ENCODE measurements at places on chromosomes 12 and 14.

DNA sequence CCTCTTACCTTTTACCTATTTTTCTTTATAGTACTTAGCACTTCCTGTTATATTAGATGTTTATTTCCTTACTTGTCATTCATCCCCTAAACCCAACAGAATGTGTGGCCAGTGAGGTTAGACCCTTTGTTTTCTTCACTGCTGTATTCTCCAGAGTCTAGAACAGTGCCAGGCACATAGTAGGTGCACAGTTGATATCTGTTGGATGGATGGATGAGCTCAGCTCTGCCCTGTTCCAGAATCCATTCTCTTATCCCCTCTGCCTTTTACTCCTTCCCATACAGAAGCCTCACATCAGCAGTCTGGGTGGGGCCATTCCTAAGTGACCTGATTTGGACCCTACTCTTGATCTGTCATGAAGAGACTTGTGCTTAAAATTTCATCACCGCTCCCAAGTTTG lies 94.5 kb upstream of the DACT1 start:
- DNase-seq = no peak

DNA sequence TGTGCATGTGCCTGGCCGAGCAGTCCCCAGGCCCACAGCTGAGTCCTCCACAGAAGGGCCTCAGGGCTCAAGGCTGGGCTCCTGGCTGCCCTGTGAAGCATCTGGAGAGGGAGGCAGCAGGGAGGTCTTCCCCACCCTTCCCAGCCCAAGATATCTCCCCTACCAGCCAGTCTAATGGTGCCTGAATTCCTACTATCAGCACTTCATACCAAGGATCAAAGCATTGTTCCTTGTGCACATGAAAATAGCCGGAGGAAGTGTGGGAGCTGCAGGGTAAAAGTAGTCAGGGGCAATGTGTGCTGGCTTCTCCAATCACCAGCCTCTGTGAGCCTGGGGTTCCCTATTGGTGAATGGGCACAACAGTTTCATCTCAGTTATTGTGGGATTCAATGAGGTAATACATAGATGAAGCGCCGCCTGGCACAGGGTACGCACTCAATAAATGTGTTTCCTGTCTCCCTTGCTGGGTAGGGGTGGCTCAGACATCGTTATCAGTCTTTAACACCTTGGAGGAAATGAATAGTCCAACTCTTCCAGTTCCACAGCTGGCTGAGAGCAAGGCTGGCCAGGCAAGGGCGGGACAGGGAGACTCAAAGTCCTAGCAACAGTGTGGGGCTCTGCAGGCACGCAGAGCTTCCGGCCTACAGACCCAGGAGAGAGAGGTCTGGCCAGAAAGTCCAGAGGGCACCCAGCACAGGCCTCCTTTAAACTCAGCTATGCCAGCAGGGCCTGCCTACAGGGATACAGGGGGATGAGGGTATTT lies 39.1 kb upstream of the PNMA1 start:
- peak; percentile 45 for DNase-seq

DNA sequence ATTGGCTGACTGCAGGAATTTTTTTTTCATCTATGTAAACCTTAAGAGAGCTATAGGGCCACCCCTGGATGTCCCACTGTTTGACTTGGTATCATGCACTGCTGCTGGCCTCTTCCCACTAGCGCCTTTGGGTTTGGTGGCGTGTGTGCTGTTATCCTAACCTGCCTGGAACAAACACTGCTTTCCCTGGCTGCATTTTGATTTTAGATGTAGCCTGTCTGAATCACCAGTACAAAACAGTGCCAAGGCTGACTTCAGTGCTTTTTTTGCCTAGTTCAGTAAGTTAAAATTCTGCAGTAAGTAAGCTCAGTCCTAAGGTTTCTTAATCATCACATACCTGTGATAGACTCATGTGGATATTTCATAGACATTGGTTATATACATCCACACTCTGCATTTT lies 99.2 kb downstream of the EML1 start:
- no peak for DNase-seq

DNA sequence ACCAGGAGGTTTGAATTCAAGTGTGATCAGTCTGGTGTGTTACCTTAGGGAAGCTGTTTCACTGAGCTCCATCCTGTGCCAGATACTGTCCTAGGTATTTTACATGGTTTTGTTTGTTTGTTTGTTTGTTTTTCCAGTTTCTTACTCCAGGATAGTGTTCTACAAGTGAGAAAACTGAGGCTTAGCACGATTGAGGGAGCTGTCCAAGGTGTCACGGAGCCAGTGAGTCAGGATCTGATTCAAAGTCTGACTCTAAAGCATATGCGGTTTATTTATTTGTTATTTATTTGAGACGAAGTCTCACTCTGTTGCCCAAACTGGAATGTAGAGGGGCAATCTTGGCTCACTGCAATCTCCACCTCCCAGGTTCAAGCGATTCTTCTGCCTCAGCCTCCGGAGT lies 79.7 kb upstream of the GNG2 start:
- no peak for DNase-seq

DNA sequence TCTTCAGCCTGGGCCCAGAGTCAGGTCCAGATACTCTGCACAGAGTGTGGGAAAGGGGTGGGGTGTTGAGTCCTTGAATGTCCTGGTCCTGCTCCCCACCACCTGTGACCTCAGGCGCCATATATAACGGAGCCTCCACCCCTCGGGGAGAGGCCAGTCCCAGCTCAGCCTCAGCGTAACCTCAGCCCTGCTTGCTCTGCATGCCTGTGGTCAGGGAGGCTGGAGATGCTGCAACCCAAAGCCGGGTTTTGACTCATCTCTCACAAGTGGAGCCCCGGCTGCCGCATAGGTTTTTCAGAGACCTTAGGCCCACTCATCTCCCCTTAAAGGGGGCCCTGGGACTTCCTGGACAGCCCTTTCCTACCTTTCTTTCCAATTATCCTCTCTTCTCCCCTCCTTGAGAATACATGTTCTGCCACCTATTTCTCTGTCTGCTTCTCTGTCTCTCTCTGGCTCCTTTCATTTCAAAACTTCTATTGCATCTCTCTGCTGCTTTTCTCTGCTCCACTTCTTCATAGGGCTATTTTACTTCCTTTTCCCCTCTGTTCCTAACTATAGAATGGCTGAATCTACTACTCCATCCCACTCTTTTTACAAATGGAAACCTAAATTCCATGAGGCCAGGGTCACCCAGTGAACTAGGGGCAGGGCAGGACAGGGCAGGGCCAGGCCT lies 1.2 kb downstream of the ITGB7 start:
- no peak for DNase-seq

- no peak for DNase-seq
These were observed 69.0 kb upstream of the DUSP6 start for GRCh38 chr12:89421092-89421835.

DNA sequence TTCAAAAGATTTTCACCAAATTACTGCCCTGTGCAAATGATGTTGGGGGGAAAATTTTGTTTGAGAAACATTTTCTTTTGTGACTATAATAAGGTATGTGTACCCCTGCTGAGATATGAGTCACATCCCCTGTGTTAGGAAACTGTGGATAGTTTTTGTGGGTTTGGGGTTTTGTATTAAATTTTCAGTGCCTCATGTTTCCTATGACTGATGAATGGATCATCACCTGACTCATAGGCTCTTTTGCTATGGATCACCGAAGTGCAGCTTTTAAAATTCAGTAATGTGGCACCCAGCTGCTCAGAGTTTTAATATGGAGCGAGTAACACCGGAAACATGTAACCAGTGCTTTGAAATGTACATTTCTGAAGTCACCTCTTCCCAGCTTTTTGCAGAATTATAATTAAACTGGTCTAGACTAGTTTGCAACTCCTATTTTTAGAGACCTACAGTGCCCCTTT lies 167.4 kb upstream of the HMGA2 start:
- DNase-seq = no peak

DNA sequence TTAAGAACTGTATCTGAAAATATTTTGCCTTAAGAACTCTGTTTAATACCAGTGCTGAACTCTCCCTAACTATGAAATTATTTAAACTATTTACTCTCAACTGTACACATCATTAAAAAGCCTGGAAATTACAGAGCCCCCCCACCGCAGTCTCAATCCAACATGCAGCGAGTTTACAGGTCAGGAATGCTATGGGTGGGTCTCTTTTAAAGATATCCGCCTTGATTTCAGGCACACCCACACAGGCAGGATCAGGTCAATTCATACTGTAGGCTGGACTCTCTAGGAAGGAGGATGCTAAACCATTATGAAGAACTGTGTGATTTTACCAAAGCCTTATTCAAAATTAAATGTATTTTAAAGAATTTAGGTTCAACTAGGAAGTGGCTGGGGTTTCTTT lies 16.5 kb downstream of the SPTLC2 start:
- no peak for DNase-seq

GRCh38 chr14:90630171-90630806 lies 185.9 kb downstream of the TTC7B start:
- DNase-seq = no peak

GRCh38 chr12:14874882-14875281 lies 10.8 kb downstream of the MGP start:
- no peak for DNase-seq

- DNase-seq = no peak
These were observed 288.4 kb downstream of the FBXL14 start for GRCh38 chr12:1305791-1306500.

GRCh38 chr14:92475451-92476187 lies 38.0 kb upstream of the RIN3 start:
- DNase-seq = no peak

- no peak for DNase-seq
These were observed 25.4 kb downstream of the AP5M1 start for GRCh38 chr14:57293866-57294837.

GRCh38 chr12:132345561-132346200 lies 16.3 kb upstream of the GALNT9 start:
- DNase-seq = no peak

DNA sequence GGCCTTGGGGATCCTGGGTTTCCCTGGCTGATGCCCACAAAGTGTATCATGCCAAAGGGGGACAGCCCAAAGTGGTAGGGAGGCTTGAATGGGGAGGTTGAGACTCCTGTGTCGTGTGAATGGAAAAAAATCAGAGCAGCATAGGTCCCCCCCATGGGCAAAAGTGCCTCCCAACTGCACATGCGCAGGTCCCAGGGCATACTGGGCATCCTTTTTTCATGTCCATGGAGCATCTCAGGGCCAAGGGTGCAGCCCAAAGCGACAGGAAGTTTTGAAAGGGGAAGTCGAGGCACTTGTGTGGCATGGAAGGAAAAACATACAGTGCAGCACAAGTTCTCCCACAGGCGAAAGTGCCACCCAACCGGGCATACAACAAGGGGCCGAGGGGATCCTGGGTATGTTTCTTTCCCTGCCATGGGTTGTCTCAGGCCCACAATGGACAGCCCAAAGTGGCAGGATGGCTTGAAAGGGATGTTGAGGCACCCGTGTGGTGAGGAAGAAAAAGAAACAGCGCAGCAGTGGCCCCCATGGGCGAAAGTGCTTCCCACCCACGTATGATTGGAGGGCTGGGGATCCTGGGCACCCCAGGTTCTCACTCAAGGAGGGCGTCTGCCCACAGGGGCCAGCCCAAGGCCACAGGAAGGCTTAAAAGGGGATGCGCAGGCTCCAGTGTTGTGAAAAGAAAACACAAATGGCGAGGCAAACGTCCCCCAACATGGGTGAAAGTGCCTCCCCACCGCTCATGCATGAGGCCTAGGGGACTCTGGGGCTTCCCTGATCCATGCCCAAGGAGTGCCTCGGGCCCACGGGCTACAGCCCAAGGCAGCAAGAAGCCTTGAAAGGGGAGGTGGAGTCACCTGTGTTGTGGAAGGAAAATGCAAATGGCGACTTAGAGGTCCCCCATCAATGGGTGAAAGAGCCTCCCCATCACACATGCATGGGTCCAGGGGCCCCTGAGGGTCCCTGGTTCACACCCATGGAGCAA lies 573.7 kb downstream of the ALG10 start:
- no peak for DNase-seq

DNA sequence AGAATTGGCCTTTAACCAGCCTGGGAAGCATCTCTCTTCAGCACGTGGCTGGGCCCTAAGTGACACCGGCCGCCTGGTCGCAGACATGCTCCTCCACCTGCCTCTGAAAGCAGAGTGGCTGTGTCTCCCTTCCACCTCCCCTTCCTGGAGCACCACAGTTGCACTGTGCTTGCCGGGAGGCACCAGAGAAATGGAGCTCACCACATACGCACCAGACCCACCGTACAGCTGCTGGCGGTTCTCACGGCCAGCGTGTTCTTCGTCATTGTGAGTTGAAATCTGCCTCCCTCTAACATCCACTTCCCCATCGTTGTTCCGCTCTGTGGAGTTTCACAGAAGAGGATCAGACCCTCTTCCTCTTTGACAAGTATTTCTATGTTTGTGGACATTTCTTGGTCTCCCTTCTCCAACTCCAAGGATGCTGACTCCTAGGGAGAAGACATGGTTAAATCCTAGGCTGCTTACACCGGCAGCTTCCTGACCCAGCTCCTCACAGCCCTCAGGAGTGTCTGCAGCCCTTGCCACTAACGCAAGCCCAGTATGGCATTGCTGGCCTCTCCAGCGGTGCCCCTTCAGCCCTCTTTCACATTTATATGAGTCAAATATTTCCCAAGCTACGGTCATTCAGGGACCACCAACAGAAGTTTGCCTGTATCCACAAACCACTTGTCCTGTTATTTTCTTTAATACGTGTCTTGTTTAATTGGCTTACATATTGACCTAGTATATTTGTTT lies 11.5 kb upstream of the KRT5 start:
- DNase-seq = peak; percentile 14

GRCh38 chr12:86042062-86042461 lies 168.0 kb downstream of the NTS start:
- DNase-seq = no peak

DNA sequence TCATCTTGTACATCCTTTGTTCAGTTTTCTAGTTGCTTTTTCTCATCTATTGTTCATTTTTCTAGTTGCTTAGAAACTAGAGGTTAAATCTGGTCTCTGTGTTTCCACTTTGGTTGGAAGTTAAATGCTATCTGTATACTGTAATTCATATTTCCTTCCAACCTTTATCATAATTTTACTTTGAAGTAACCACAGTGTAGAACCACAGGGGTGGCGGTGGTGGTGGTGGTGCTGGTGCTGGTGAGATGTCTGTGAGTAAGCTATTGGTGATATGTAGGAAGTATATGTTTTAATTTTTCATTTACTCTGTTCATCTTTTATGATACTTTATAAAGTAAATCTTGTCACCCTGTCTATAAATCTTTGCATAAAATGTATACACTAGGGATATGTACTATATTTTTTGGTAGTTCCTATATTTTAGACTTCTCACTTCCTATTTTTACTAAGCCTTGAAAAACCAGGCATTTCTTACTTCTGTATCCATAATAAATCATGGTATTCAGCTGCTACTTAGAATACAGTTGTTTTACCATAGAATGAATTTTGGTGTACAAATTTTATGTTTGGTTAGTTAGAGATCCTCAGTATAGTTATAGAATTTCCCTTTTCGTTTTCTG lies 31.9 kb downstream of the CCDC91 start:
- no peak for DNase-seq

DNA sequence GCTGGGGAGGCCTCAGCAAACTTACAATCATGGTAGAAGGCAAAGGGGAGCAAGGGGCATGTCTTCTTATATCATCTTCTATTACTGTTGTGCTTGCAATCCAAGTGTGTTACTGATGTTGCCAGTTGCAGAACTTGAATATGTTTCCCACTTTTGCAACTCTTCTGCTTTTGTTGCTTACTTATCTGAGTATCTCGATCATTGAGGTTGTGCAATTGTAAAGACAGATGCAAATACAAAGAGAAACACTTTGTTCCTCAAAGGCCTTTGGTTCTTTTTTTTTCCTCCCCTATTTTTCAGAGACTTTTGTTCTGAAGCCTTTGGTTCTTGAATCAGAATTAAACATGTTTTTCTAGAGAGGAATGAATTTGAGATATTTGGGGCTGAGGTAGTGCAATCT lies 3.7 kb upstream of the COX8C start:
- DNase-seq = no peak

- DNase-seq = no peak
These were observed 17.2 kb downstream of the KRT85 start for GRCh38 chr12:52350021-52350620.
